Naive B cell (primary cell): ENCODE measurements at places on chromosomes 16 and 17. TPM values are rescaled to one million over a fixed set of nuclear protein-coding genes. Genes with fewer than 3 reads are reported as not detected.

DNA sequence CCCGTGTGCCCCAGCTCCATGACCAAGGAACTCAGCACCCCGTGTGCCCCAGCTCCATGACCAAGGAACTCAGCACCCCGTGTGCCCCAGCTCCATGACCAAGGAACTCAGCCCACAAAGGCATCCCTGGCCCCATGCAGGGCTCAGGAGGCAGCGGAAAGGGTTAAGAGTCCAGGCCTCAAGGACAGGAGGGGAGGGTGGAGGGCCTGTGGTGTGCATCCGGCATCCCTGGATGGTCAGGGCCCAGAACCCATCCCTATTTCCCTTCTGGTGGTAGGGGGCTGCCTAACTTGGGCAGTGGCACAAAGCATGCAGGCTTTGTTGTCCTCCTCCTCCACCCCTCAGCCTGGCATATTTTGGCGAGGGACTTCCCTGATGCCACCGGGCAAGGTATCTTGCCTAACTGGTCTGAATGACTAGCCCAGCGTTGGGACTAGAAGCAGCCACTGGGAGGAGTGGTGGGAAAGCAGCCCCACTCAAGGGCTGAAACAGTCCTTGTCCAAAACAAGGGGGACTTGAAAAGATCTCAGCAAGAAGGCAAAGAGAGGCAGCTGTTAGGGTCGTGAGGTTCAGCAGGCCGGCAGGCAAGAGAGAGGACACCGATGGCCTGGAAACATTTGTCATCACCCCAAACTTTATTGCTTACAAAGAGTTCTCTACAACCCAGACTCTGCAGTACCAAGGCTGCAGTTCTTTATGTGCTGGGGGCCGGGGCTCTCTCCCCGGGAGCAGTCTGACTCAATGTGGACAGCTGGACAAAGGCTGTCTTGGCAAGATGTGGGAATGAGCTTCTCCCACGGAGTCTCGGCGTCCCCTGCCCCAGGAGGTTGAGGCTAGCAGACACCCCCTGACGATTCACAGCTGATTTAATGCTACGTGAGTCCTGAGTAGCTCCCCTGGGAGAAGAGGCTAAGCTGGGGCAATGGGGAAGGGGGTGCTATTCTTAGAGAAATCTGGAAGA, 902 bp upstream of the SPATA32 start:
- peaks cover 8% of the 10 kb centered on the region for H3K36me3 ChIP-seq
- H3K4me3 ChIP-seq = peak overlapping the region; percentile 56
- peak overlapping the region; percentile 77 for H3K27ac ChIP-seq
- no peaks in the 10 kb centered on the region for H3K27me3 ChIP-seq
- no peak for DNase-seq

- peaks cover 29% of the 10 kb centered on the region for H3K4me1 ChIP-seq
- no peak for DNase-seq
- peak overlapping the region; percentile 96 for H3K4me3 ChIP-seq
- peaks cover 4% of the 10 kb centered on the region for H3K36me3 ChIP-seq
- no peaks in the 10 kb centered on the region for H3K27me3 ChIP-seq
- peak overlapping the region; percentile 73 for H3K27ac ChIP-seq
These were observed 1.1 kb upstream of the ZNF263 start for GRCh38 chr16:3282103-3282729.

DNA sequence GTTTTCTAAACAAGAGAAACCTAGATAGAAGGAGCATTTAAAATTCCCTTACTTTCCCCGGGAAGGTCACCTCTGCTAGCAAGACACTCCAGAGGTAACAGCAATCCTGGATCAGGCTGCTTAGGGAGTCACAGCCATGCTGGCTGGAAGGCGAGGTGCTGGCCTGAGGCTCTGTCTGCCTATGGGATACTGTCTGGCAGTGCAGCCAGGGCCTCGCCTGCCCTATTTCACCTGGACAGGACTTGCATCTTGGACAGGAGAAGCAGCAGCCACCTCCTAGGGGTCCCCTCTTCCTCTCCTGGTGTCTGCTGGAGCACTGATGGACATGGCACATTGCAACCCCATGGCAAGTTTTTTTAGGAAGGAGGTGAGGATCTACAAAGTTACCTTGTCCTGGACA, 15.1 kb downstream of the FA2H start:
- no peak overlapping the region for H3K27ac ChIP-seq
- no peaks in the 10 kb centered on the region for H3K36me3 ChIP-seq
- H3K4me1 ChIP-seq = no peaks in the 10 kb centered on the region
- H3K4me3 ChIP-seq = no peak overlapping the region
- DNase-seq = no peak

DNA sequence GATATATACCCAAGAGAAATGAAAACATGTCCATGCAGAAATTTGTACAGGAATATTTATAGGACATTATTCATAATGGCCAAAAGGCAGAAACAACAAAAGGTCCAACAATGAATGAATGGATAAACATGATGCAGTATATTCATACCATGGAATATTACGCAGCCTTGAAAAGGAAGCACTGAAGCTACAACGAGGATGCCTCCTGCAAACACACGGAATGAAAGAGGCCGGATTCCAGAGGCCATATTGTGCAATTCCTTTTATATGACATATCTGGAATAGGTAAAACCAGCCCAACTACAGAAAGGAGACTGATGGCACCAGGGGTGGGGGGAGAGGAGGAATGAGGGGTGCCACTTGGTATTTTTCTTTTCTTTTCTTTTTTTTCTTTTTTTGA, 14.5 kb upstream of the CHMP6 start:
- H3K4me3 ChIP-seq = no peak overlapping the region
- DNase-seq = no peak
- H3K27ac ChIP-seq = no peak overlapping the region

The CAPNS2 gene
- not detected for polyA plus RNA-seq

The SAMD14 gene
- polyA plus RNA-seq = not detected
